Activated CD4-positive, alpha-beta T cell treated with anti-CD3 and anti-CD28 coated beads, Interleukin-2, amount 50 U/mL, for 4 hours (primary cell): ENCODE measurements at places on chromosomes 13 and 19.
A peak's percentile ranks its signal among the peaks of the same experiment; 100 is the strongest.

DNA sequence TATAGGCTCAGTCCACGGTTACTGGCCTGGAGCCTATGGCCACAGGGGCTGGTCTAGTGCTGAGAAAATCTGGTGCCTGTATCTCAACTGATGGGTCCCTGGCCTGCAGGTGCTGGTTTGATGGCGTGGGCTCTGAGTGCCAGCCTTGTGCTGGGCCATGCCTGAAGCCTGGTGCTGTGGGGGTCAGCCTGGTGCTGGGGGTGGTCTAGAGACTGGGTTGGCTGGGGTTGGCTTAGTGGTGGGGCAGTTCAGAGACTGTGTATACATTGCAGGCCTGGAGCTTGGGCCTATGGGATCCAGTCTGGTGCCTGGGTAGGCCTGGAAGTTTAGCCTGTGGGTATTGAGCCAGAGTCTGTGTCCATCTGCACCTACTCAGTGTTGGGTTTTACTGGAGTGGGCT is 36.4 kb downstream of the SLC10A2 start:
- no peak for DNase-seq

GRCh38 chr13:23578411-23579071 is 8.3 kb downstream of the TNFRSF19 start:
- DNase-seq = peak; percentile 39

DNA sequence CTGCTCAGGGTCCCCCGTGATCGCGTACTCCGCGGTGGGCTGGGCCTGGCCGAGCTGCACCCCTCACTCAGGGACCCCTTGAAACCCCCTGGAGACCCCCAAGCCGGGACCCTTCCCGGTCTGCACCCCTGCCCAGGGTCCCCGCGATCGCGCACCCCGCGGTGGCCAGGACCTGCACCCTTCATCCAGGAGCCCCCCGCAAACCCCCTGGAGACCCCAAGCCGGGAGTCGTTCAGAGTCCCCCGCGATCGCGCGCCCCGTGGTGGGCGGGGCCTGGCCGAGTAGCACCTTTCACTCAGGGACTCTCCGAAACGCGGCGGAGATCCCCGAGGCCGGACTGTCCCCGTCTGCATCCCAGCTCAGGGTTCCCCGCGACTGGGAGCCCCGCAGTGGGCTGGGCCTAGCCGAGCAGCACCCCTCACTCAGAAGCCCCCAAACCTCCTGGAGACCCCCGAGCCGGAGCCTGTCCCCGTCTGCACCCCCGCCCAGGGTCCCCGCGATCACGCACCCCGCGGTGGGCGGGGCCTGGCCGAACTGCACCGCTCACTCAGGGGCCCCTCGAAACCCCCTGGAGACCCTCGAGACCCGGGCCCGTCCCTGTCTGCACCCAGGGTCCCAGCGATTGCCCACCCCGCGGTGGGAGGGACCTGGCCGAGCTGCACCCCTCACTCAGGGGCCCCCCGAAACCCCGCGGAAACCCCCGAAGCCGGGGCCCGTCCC is 748 bp downstream of the LMNB2 start:
- peak; percentile 40 for DNase-seq

GRCh38 chr13:59423708-59424340 is 739.9 kb downstream of the DIAPH3 start:
- DNase-seq = no peak

DNA sequence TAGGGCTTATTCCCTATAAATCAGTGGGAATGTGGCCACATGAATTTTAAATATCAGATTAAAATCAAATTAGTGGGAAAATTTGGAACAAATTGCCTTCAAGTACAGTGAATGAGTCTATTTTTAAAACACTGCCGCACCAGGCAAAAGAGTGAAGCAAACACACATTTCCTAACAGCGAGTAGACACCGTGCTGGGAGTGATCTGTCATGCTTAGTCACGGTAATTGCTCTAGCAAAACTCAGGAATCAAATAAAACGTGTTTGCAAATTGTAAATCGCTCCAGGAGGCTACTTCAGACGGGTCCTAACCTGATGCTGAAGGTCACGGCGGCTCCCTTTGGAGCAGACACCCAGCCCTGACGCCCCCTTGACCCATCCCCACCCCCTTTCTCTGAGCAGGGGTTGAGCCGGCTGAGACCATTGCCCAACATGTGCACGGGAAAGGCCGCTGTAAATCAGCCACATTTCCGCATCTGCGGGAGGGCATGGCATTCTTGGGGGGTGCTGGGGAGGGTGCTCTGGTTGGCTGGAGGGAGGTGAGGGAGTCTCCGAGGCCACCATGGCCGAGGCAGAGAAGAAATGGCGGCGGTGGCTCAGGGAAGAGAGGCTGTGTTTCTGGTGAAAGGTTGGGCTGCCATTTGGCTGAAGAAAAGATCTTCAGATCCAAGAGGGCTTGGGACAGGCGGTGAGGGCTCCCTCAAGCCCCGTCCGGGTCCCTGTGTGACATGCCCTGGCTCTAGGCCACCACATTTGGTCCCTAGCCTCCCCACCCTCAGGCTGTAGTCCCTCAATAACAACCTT is 8.9 kb downstream of the CEBPA start:
- DNase-seq = no peak

DNA sequence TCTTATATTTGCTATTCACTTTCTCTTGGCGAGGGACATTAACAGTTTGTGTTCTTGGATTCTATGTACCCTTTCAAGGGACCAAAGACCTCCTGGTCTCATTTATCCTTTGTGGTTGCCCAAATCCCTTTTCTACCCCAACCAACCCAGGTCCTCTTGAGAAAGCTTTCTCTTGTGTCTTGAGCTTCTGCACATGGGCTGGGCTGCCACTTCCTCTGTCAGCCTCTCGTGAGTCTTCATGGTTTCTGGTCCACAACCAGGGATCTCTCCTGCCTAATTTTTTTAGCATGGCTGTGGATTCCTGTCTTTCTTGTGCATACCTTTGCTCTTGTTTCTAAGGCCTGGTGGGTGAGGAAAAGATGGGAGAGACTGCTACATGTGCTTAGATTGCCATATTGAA is 14.9 kb downstream of the TIMM13 start:
- DNase-seq = no peak

GRCh38 chr13:106683179-106683578 is 115.2 kb upstream of the ARGLU1 start:
- DNase-seq = no peak

DNA sequence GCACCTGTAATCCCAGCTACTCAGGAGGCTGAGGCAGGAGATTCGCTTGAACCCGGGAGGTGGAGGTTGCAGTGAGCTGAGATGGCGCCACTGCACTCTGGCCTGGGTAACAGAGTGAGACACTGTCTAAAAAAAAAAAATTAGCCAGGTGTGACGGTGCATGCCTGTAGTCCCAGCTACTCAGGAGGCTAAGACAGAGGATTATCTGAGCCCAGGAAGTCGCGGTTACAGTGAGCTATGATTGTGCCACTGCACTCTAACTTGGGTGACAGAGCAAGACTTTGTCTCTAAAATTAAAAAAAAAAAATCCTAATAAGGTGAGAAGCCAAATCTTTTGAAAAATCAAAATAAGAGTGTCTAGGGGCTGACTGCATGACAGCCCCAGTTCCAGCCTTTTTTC is 9.7 kb upstream of the CEBPA start:
- no peak for DNase-seq

- DNase-seq = no peak
These were observed 13.6 kb upstream of the ZNF611 start for GRCh38 chr19:52748336-52748950.

DNA sequence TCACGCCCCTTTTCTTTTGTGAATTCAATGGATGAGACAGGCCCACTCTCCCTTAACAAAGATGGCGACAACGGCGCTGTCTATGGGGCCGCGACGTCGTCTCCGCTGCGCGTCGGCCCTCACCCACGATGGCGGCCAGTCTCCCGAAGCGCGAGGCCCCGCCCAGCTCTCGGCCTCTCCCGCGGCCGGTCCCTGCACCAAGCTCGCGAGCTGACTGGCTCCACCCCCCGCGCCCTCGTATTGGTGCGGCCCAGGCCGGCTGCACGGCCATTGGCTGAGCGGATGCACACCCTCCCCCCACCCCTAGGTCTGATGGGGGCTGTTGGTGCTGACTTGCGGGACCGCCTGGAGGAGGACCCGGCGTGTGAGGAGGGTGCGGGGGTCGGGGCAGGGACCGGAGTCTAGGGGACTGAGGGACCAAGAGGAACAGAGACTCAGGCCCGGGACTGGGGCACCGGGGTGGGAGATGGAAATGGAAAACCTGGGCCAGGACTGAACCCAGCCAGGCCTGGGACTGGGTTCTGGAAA is 4.8 kb downstream of the SPHK2 start:
- peak; percentile 95 for DNase-seq
